ENCODE measurements at places on chromosomes 4 and X. TPM values are rescaled to one million over a fixed set of nuclear protein-coding genes. Genes with fewer than 3 reads are reported as not detected.

Gene RRH
- not detected for total RNA-seq

Gene GAGE12J
- total RNA-seq, result not detected

DNA sequence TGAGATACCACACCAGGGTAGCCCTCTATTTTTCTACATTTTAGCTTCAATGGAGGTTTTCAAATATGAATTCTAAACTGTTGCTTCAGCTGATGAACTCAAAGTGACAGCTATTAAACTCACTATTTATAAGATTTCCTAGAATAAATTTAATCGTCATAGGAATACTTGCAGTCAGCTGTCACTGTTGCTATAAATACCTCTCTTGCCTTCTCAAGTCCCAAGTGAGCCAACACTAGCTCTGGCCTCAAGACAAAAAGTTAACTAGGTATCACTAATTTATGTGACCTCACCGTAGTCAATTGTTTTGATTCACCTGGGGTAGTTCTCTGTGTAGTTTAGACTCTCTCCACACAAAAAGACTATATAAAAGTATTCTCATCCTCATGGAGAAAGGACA lies 34.3 kb upstream of the PROM1 start:
- no peak for DNase-seq

- DNase-seq, result no peak
These were observed 562.5 kb downstream of the TRAM1L1 start for GRCh38 chr4:116522922-116523321.
